ENCODE measurements at places on chromosomes 2 and 18. TPM values are rescaled to one million over a fixed set of nuclear protein-coding genes. Genes with fewer than 3 reads are reported as not detected.

GRCh38 chr18:58148954-58149471 lies 105.0 kb downstream of the NEDD4L start:
- no peaks in the 10 kb centered on the region for H3K4me1 ChIP-seq
- no peaks in the 10 kb centered on the region for H3K27me3 ChIP-seq
- no peak overlapping the region for H3K4me3 ChIP-seq
- no peaks in the 10 kb centered on the region for H3K36me3 ChIP-seq

DNA sequence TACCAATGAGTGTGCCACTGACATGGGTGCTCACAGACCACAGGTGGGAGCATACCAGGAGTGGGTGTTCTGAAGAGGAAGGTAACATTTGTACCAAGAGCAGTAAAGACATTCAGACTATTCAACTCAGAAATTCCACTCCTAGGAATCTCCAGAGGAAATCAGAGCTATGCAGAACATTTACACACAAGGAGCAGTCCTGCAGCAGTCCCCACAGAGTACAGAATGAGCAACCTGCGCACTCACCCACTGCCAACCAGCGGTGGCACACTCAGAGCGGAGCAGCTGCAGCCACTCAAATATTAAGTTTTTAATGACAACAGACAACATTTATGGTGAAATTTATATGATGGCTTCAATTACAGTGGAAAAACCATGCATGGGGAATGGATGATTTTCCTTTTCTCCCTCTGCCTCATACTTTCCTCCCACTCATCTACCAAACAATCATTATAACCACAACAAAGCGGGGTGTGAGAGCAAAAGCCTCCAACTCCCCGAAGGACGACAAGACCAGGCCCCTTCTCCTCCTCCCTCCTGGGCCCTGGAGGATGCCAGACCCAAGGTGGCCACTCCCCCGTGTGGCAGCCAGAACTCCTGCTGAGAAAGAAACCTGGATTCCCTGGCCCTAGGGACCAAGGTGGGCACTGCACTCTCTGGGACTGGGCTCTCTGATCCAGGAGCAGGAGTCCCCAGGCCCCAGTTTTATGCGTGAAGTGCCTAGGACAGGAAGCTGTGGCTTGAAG lies 5.4 kb downstream of the HS6ST1 start:
- H3K27me3 ChIP-seq: no peaks in the 10 kb centered on the region
- H3K4me1 ChIP-seq: peaks cover 69% of the 10 kb centered on the region
- DNase-seq: peak; percentile 29
- H3K4me3 ChIP-seq: no peak overlapping the region
- no peaks in the 10 kb centered on the region for H3K36me3 ChIP-seq

GRCh38 chr18:58505181-58505580 lies 123.7 kb downstream of the ALPK2 start:
- no peak overlapping the region for H3K27ac ChIP-seq
- H3K27me3 ChIP-seq: no peaks in the 10 kb centered on the region
- H3K4me3 ChIP-seq: no peak overlapping the region
- no peaks in the 10 kb centered on the region for H3K36me3 ChIP-seq

GRCh38 chr2:158491072-158491471 lies 34.3 kb downstream of the PKP4 start:
- no peak overlapping the region for H3K4me3 ChIP-seq
- no peaks in the 10 kb centered on the region for H3K27me3 ChIP-seq
- DNase-seq: no peak
- H3K27ac ChIP-seq: no peak overlapping the region

DNA sequence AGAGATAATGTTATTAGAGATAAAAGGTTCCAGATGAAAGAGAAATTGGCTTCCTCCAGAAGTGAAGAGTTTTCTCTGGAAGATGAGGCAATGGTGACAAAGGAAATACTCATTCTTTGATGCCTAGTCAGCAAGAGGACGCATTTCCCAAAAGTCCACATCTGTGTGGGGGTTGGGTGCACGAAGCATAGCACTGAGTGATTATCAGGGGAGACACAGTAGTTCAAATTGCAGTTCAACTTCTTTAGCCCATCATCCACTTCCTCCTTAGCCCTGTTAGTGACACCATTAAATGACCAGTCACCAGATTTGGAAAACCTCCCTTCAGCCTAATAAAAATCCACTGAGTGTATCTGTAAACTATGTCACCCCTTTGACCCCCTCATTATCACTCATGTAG lies 80.9 kb upstream of the PHLPP1 start:
- no peaks in the 10 kb centered on the region for H3K36me3 ChIP-seq
- no peak overlapping the region for H3K27ac ChIP-seq
- DNase-seq: no peak
- H3K4me3 ChIP-seq: no peak overlapping the region
- H3K27me3 ChIP-seq: no peaks in the 10 kb centered on the region
- no peaks in the 10 kb centered on the region for H3K4me1 ChIP-seq

Gene CFAP65
- total RNA-seq: 15.5 TPM

Gene HS1BP3
- 23.5 TPM for total RNA-seq

Gene LDLRAD4
- 25.9 TPM for total RNA-seq

All from testis (tissue), 5 donors.